ENCODE measurements at places on chromosomes 6 and 20.

- no peak for DNase-seq
These were observed 15.1 kb downstream of the MYBL2 start for GRCh38 chr20:43681991-43682410.

DNA sequence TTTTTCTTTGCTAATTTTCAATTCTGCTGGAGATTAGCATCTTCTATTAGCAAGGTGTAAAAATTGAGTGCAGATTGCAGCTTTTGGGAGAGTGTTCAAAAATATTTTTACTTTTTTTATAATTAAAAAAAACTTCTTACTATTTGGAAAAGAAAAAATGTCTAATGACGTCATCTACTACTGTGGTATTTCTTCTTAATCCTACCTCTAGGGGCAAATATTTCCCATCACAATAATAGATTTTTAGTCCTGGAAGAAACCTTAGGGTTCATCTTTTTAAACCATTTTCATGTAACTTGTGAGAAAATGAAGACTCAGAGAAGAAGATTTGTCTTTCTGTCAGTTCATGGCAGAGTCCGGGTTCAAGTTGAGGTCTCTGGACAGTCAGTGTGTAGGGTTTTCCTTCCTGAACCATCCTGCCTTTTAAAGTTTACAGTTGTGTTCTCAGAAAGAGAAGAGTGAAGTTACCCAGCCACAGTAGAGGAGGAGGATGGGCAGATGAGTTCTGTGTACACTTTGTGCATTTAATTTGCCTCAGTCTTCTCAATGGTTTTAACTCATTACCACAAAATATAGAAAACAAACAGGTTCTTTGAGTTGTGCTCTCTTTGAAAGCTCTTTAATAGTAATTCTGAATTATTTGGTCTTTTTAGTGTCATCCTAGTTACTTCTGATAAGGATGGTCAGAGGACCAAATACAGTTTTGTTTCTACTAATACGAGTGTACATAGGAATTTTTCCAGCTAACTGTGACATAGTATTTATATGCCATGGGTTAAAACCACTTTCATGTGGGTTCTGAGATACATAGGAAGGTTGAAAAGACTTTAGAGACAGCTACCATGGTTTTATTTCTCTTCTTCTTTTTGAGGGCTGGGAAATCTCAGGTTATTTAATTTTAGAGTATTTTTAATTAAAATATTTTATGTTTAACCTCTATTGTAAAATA is 184.7 kb downstream of the CDKAL1 start:
- DNase-seq, result no peak

DNA sequence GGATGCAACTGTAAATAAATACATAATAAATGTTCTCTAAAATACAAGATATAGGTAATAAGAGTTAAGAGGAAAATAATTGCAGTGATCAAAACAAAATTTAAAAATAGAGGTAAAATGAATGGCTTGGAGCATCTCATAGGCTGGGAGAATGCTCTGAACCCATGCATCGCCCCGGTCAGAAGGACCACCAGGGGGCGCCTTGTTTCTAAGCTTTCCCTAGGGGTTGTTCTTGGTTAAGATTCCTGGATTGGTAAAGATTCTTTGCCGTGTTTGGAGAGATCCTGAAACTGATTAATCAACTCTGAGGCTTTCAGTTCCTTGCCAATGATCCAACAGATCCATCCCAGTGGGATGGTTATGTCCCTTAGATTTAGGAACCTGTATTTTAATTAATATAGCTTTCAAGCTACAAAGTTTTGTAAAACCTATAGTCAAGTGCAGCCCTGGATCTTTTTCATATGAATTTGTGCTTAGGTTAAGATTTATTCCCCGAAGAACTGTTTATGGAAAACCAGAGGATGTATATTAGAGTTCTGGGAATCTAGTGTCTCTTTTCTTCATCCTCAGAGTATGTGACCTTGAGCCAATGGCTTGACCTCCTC is 45.3 kb upstream of the PRELID3B start:
- peak; percentile 74 for DNase-seq

DNA sequence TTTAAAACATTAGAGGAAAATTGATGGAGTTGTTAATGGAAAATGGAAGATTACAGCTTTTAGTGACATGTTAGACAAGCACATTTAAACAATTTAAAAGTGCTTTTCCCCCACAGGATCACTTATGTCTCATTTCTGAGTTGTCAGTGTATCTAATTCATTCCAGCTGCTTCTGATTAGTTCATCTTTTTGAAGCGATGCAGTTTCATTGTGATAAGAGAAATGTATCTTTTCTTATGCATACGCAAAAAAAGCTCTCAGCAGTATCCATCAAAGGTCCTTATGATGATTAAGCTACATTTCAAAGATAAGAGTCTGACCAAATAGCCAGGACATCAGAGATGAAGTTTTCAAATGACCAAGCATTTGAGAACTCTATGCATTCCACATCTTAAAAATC is 572.6 kb upstream of the SYNCRIP start:
- no peak for DNase-seq

GRCh38 chr6:20474874-20475542 is 59.2 kb upstream of the CDKAL1 start:
- no peak for DNase-seq

DNA sequence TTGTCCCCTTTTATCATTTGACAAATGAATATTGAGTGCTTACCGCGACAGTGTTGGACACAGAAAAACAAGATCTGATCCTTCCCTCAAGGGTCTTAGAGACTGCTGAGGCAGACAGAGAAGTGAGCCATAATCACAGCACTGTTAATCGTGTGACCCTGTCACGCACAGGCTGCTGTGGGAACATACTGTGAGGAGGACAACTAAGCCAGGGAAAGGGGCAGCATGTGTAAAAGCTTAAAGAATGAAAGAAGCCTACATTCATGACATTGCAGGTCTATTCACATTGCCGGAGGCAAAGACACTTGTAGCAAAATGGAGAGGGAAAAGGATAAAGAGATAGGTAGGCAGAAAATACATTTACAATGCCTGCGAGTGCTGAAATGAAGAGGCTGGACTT is 32.7 kb downstream of the TRDN start:
- no peak for DNase-seq

GRCh38 chr6:451847-452246 is 60.3 kb downstream of the IRF4 start:
- no peak for DNase-seq

DNA sequence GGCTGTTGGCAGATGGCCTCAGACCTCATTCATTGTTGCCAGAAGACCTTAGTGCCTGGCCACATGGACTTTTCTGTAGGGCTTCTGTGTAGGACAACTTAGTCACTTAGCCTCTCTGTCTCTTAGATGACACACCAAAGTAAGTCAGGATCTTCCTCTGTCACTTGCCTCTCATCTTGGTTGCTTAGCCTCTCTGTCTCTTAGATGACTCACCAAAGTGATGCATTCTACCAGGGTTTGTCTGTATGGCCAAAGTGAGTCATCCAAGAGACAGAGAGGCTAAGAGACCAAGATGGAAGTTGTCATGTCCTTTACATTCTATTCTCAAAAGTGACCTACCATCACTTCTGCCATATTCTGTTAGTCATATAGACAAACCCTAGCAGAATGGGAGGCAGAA is 255.9 kb upstream of the DEFB112 start:
- no peak for DNase-seq

- DNase-seq, result no peak
These were observed 317.6 kb downstream of the CLIC5 start for GRCh38 chr6:45698046-45698445.

DNA sequence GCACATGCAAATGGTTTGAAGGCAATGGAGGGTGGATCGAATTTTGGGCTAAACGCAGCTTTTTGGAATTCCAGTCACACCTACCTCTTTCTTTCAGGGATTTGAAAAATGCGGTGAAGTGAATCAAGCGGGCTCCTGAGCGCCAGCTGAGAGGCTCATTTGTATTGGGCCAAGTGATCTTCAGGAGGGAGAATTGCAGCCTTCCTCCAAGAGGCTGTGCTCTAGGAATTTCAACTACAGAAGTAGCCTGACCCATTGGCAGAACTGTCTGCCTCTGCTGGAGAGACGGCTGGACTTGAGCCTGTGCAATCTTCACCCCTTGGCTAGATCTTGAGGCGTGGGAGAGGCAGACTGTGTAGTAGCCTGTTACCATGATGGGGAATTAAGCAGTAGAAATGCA is 5.7 kb upstream of the TIAM2 start:
- DNase-seq, result no peak

DNA sequence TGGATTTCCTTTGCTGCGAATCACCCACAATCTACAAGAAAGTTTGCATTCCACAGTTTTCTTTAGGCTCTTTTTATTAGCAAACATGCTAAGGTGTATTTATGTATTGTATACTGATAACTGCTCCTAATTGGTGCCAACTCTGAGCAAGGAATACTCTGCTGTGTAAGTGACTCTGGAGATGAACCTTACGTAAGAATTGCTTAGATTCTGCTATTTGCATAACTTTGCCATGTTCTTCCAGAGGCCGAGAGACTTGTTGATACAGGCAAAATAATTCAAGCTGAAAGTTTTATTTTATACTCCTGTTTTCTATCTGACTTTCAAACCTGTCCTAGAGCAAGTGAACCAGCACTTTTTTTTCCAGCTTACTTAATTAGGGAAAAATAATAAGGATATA is 461.3 kb downstream of the GJA1 start:
- DNase-seq, result no peak

- no peak for DNase-seq
These were observed 58.8 kb upstream of the UNC93A start for GRCh38 chr6:167232356-167232755.

DNA sequence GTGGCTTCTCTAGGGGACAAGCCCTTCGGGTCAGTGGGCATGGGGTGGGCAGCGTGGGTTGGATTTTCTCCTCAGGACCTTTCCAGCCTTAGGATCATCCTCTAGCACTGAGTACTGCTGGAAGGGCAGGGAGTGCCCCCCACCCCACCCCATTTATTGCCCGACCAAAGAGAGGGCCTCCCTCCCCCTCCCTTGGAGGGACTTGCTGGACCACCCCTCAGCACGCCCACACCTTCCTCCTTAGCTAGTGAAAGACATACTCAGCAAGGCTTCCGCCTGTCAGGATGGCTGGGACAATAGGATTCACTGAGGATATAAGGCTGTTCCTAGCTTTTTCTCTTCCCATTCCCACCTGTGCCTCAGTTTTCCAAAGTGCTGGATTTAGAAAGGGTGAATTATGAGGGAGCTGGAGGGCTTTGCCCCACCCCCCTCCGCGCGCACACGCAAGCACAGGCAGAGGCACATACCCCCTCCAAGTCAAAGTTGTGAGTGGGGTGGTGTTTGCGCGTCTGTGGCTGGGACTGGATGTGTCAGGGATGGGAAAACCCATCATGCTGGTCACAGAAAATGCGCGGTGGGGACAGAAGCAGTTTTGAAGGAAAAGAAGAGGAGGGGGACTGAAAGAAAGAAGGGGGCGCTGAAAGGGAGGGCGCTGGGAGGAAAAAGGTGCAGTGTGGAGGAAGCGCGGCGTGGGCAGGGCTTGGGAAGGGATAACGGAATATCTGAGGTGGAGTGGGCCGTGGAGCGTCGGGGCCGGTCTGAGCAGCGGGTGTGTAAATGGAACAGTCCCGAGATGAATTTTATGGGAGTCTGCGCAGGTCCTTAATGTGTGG is 693 bp upstream of the SLC29A1 start:
- peak; percentile 17 for DNase-seq

GRCh38 chr6:142698751-142699150 is 246.2 kb downstream of the HIVEP2 start:
- DNase-seq, result no peak

- no peak for DNase-seq
These were observed 332.5 kb downstream of the CD83 start for GRCh38 chr6:14450133-14450504.

DNA sequence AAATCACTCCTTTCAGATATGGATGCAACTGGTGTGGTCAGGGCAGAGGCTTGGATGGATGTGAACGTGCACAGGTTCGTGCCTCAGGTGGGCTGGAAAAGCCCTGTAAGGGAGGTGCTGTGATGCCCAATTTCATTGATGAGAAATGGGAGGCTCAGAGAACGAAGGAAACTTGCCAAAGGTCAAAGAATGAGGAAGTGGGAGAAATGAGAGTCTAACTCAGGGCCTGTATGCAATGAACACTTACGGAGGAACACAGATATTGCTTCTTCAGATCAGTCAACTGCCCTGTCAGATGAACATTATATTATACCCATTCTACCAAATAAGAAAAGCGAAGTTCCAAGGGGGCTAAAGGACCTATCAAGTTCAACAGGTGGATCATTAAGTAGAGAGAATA is 134.7 kb downstream of the RCAN2 start:
- no peak for DNase-seq

DNA sequence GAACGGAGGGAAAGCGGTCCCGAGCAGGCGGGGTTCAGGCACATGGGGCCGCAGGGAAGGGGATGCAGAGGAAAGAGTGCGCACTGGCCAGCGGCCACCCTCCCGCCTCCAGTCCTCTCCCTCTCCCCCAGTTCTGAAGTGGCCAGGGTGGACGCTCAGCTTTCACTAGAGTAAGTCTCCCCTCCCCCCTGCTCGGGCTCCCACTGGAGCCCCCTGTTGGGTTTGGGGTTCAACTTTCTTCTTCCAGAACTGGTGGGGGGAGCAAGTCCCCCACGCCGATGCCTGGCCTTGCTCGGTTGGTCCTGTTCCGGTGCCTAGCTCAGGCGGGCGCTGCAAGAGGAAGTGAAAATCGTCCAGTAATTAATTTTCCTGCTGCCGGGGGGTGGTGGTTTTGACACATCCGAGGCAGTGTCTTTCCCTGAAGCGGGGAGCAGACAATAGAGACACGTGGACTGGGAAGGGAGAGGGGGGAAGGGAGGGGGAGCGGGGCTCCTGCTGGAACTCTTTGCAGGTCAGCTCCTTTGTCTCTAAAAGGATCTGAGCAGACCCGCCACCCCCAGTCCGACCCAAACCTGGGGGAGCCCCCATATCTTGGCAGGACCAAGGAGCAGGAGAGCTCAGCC is 824 bp upstream of the SCRT2 start:
- DNase-seq, result no peak

GRCh38 chr6:143559051-143559660 is 47.6 kb upstream of the FUCA2 start:
- no peak for DNase-seq

GRCh38 chr6:78561015-78561414 is 306.3 kb upstream of the IRAK1BP1 start:
- DNase-seq, result no peak
